ENCODE measurements at places on chromosomes 11 and 22.

DNA sequence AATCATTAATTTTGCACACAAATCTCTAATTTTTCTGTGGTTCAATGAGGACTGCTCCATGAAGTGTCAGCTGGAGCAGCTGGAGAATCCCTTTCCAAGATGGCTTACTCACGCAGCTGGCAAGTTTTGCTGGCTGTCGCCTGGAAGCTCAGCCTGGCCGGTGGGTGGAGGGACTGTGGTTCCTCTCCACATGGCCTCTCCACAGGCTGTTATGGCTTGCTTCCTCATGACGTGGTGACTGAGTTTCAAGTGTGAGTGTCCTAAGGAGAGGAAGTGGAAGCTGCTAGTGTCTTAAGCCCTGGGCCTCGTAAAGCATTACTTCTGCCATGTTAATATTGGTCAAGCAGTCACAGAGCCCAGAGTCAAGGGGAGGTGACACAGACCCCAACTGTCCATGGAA, 14.0 kb upstream of the NRIP3 start:
- DNase-seq: no peak

DNA sequence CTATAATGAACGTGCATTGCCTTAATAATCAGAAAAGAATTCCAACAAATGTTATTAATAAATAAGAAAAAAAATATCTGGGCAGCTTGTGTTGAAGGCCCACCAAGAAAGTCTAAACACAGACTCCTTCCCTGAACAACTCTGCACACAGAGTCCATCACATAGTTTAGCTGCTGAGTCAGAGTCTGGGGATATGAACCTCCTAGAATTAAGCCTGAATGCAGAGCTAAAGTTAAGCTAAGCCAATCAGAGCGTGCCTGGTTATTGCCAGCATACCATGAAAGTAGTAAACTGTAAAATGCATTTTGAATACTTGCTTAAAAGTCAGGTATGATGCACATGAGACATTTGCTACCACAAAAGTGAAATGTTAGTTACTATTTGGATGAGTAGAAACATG, 25.6 kb upstream of the TENM4 start:
- DNase-seq: no peak

DNA sequence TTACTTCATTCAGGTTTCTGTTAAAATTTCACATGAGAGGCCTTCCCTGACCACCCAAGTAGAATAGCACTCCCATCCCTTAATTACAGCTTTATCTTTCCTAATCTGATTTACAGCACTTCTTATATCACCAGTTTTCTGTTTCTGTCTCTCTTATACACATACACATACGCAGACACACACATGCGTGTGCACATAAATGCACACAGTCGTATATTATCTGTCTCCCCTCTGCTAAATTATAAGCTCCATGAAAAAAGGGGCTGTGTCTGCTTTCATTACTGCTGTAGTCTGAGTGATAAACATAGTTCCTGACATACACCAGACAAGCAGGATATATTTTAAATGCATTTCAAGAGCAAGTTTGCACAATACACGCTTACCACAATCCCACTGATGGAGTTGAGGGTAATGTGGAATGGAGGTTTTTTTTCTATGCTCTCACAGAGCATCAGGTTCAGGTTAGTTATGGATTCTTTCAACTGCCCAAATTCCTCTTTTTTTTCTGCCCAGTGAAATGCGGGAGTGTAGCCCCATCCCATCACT, 13.7 kb upstream of the TOP3B start:
- no peak for DNase-seq

- DNase-seq: no peak
Measured at GRCh38 chr11:70675697-70676374, 277.5 kb downstream of the CTTN start.

GRCh38 chr11:34857463-34857862, 58.7 kb downstream of the APIP start:
- DNase-seq: no peak

GRCh38 chr11:73854680-73855079, 22.0 kb downstream of the COA4 start:
- no peak for DNase-seq

- no peak for DNase-seq
Measured at GRCh38 chr11:132314911-132315455, 944.6 kb downstream of the NTM start.

GRCh38 chr11:488062-488461, 19.0 kb downstream of the RNH1 start:
- no peak for DNase-seq

GRCh38 chr11:77981346-77981947, 13.0 kb downstream of the INTS4 start:
- no peak for DNase-seq

- DNase-seq: no peak
Measured at GRCh38 chr22:38260761-38261681, 11.8 kb downstream of the TMEM184B start.

DNA sequence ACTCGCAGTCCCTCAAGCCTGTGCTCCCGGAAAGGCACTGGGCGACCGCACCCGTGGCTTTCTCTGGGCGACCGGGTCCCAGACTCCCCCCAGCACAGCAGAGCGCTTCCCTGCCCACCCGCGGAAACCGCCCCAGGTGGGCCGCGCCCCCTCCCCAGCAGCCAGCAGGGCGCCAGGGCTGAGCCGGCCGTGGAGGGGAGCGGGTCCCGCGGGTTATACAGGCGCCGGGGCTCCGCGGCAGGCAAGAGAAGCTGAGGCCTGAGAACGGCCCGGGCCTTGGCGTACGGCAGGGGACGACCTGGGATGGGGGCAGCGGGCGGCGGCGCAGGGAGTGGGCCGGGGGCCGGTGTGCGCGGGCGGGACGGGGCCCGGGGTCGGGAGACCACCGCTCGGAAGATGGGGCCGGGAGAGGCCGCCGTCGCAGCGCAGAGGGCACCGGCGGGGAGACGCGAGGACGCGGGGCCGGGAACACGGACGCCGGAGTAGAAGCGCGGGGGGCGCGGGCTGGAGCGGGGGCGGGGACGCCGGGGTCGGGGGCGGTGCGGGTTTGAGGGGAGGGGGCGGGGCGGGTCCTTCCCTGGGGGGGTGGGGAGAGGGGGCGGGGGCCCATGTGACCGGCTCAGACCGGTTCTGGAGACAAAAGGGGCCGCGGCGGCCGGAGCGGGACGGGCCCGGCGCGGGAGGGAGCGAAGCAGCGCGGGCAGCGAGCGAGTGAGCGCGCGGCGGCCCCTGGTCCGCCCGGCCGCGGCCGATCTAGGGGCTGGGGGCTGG, at the start of gene MDK:
Gene MDK, plus strand, starts transcription at position 622 of the 771 bp plus-strand sequence. CDS start 389 bp downstream, outside the sequence.
- no peak for DNase-seq

DNA sequence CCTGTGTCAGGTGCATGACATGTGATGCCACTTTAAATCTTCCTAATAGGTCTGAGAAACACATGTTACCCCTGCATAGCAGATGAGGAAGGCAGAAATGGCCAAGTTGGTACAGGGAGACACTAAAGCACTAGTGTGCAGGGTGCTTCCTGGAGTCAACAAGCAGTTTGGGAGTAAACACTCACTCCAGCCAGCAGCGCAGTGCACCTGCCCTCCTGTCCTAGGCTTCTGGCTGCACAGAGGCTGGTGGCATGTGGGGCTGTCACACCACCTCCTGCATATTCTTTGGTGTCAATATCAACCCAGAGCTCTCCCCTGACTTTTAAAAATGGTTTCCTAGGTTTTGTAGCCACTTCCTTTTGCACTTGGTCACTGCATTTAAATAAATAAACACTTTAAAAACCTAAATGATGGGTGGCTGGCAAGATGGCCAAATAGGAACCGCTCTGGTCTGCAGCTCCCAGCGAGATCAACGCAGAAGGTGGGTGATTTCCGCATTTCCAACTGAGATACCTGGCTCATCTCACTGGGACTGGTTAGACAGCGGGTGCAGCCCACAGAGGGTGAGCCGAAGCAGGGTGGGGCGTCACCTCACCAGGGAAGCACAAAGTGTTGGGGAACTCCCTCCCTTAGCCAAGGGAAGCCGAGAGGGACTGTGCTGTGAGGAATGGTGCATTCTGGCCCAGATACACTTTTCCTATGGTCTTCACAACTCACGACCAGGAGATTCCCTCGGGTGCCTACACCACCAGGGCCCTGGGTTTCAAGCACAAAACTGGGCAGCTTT, 33.5 kb downstream of the GAB4 start:
- DNase-seq: no peak

Measured in CMK (cell line).